Neural progenitor cell (in vitro differentiated cells): ENCODE measurements at places on chromosomes 16 and 17. TPM values are rescaled to one million over a fixed set of nuclear protein-coding genes. Genes with fewer than 3 reads are reported as not detected.

DNA sequence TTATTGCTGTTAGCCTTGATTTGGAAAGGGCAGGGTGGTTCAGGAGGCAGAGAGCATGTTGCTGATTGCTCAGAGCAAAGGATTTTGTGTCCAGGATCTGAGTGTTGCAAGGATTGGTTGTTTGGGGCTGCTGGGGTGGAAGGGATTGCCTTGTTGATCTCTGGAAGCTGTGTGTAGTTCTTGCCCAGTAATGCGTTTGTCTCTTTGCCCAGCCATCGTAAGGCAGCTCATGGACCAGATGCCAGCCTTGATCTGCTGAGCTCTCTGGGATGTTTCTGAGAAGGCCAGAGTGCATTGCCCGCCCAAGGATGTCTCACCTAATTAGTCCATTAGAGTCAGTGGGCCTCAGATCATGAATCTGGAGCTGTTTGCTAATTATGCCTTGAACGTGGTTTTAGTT, 33.6 kb downstream of the NKD1 start:
- DNase-seq: peak; percentile 36

Gene TMEM114
- total RNA-seq: 1.3 TPM in 1 of 2 replicates, not detected in the other

DNA sequence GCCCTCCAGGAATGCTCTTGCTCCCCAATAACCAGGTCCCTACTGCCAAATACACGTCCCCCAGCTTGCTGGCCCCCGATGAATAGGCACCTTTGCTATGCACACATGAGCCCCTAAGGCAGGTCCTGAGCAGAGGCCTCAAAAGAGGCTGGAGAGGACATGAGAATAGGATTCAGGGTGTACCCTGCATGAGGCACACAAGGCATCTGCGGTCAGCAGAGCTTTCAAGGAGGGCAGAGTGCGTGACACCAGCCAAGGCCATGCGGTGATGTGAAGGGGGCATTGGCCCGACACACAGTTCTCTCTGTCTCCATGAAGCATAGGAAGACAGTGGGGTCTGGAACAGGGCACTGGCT, 6.9 kb downstream of the SEZ6L2 start:
- DNase-seq: no peak

Gene NPTX1
- total RNA-seq: 2.6 and 3.8 TPM in 2 replicates

DNA sequence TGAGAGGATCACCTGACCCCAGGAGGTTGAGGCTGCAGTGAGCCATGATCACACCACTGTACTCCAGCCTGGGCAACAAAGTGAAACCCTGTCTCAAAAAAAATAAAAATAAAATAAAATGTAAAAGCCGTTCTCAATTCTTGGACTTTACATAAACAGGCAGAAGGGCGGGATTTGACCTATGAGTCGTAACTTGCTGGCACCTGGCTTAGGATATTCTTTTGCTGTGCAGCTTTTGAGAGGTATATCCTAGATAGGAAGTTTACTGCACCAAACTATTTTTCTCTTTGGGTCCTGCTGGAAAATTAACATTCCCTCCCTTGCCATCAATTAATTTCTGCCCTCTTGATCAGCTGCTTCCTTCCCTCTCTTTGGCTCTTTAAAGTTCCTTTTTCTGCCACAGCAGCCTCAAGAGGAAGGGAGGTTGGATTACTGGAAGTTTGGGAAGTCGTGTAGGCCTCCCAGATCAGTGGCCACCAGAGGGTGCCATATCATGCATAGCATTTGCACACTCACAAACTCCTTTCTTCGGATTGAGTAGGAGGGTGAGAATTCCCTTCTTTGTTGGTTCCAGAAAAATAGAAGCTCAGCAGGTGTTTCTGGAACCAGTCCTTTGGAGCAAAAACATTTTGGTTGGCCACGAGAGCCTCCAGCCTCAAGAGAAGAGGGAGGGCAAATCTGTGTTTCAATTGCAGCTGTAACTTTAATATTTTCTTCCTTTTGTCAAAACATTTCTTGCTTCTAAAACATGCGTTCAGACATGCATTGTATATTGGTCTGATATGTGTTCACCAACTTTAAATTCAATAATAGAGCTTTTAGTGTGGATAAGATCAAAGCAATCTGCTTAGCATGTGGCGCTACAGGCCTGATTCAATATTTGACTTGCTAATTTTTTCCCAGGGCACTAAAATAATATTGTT, 147.3 kb downstream of the CCDC182 start:
- peak; percentile 89 for DNase-seq

- no peak for DNase-seq
Measured at GRCh38 chr17:38543403-38544174, 62.2 kb downstream of the SRCIN1 start.
